Transverse colon (tissue), 4 donors: ENCODE measurements at places on chromosomes 7 and 10. TPM values are rescaled to one million over a fixed set of nuclear protein-coding genes. Genes with fewer than 3 reads are reported as not detected.

DNA sequence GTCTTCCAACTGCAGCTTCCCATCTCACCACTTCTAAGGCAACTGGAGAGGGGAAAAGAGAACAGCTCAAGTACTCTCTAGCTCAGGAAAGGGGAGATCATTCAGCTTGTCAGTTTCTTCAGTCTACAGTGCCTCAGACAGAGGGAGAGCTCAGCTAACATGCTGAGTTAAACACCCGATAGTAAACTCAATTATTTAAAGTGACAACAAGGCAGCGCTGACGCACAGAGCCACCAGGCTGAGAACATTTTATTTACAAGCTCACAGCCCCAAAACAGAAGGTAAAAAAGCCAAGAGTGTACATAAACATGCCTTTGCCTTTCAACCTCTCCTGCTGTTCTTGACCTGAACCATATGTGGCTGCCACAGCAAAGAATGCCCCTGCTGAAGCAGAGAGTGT is 10.1 kb upstream of the CUZD1 start:
- no peak for DNase-seq

DNA sequence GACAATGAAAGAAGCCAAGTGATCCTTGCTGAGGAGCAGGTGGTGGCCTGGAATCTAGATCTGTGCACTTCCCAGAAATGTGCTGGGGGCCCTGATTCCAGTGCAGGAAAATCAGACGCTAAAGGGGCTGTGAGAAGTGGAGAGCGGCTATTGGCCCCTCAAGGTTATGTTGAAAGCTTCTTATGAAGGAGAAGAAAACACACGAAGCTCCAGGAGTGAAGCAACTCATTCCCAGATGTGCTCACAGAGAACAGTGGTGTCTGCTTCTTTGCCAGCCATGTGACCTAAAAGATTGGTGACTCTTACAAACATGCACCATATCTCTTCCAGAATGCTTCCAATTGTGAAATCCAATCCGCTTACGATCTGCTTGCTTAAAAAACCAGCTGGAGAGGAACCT is 679.3 kb upstream of the IGFBP3 start:
- no peak for DNase-seq

- DNase-seq = no peak
Observed at GRCh38 chr7:22083704-22084240, 138.1 kb upstream of the CDCA7L start.

- DNase-seq = peak; percentile 86
Observed at GRCh38 chr10:34768261-34768971, 46.7 kb downstream of the PARD3 start.

- DNase-seq = no peak
Observed at GRCh38 chr7:45601816-45602540, 27.8 kb downstream of the ADCY1 start.

DNA sequence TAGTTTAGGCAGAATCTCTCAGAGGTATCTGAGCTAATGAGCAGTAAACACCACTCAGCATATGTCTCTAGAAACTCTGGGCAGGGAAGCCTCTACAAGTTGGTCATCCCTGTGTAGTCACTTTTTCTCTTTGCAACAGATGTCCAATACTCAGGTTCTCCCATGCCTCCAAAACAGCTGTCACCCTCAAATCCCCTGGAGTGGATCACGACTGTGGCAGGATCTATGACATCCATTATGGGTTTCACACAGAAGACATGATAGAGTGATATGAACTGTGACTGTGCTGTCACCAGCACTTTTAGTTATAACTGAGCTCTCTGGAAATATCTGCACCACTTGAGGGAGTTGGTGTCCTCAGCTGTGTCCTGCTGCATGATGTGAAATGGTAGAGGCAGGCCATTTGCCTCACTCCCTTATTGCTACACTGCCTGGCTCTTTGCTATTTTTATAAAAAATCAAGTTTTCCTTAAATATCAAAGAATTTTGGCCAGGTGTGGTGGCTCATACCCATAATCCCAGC is 24.1 kb upstream of the ZNRF2 start:
- DNase-seq = no peak

DNA sequence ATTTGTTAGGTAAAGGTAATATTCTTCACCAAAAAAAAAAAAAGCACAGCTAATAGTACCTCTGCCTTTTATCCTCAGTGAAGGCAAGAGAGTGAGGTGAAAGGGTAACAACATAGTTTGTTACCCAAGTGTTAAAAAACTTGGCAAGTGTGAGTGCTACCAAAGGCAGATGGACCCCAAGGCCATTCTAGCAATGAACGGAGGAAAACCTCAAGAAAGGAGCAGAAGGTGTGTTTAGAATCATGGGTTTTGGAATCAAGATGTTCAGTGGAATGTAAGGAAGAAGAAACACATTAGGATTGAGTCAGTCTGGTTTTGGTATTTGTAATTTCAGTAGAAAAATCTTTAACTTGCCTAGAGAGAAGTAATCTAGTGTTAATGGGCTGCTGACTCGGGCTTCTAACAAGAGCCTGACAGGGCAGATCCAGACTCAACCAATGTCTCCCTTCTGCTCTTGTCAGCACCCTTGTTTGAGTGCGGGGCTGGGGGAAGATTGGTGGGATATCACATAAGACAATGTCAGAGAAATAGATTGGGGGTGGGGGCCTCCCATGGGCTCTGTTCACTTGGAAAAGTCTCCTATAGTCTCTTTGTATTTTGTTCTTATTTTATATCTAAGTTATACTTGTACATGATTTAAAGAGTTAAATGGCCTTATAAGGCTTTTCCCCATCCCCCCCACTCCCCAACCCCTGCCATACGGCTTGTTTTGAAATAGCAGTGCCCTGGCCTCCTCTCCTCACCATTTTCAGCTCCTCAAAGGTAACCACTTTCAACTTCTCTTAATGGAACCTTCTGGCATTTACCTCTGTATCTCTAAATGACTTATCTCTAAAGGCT is 44.4 kb downstream of the SCD start:
- DNase-seq = no peak

GRCh38 chr10:7933262-7933661 is 115.0 kb downstream of the TAF3 start:
- DNase-seq = no peak

GRCh38 chr10:95792874-95793285 is 36.9 kb downstream of the ENTPD1 start:
- DNase-seq = no peak

DNA sequence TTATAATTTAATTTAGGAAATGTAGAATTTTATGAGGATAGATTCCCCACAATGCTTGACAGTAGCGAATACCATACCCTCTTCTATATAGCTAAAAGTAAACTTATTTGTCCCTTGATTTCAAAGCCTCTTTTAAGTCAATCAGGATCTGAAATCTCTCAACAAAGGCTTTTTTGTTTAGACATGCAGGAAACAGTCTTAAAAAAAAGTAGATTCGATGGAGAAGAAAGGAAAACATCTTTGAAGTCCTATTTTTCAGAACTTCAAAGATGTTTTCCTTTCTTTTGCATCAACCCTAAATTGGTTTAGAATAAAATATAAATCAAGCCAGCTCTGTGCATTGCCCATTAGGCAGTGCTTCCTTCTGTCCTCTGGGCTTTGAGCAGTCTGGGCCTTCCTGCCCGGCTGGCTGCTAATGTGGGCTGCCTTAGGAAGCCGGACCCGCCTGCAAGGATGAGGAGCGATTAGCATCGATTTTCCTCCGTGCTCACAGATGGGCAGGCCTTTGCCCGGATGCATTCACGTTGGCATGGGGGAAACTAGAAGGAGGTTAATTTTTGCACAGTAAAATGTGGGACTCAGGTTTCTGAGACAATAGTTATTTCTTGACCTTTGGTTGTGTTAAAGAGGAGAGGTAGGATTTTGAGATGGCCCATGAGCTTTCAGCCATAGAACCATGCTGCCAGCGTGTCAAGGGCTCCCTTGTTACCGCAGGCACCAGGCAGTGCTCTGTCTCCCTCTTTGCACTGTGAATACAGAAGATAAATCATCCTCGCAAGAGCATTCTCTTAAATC is 15.5 kb downstream of the MSRB2 start:
- no peak for DNase-seq

DNA sequence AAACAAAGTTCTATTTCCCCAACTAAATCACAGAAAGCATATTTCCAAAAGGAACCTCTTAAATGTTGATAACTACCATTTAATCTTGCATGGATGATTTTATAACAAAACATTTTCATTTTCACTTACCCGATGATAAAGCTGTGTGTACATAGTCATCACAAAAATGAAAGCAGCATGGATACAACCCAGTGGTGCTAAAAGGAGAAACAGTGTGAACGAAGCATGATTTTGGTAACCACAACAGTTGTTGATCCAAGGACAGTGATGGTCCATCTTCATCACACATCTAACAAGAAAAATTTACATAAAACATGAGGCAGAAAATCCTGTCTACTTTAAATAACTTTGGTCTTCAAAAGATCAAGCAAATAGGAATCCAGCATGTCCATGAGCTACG is 4.7 kb downstream of the ZDHHC6 start:
- DNase-seq = no peak

- DNase-seq = no peak
Observed at GRCh38 chr10:94217411-94217810, 145.3 kb downstream of the NOC3L start.

- DNase-seq = no peak
Observed at GRCh38 chr7:117458977-117459583, 20.7 kb upstream of the CFTR start.

DNA sequence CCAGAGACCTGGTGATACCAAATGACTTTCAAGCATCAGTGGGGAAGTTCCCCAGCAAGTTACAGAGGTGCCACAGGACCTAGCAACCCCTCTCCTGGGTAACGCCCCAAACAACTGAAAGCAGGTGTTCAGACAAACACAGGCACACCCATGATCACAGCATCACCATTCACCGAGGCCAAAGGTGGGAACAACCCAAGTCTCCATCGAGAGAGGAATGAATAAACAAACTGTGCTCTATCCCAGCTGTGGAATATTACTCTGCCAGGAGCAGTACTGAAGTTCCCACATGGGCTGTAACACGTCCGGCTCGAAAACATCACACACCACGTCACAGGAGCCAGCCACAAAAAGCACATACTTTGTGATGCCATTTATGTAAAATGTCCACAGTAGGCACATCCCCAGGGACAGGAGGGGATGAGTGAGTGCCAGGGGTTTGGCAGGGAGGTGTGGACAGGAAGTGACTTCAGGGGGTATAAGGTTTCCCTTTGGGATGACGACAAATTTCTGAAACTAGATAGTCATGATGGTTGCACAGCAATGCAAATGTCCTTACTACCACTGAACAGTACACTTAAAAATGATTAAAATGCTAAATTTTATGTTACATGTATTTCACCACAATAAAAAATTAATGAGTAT is 222.8 kb downstream of the TNS3 start:
- DNase-seq = peak; percentile 39

DNA sequence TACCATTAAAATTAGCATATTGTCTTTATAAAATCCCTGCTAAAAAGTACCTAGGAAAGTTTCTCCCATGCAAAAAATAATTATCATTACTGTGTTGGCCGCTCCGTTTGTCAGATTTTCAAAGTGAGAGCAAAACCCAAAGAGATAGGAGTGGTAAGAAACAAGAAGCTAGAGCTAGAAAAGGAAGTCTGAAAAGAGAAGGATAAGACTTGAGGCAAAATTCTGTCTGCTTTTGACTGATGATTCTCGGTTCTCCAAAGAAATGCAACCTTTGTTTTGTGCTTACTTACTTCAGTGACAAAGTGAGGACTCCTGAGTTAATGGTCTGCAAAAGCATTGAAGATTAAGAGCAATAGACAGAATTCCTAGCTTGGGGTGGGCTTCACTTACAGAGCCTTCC is 33.3 kb upstream of the CAPZA2 start:
- no peak for DNase-seq

DNA sequence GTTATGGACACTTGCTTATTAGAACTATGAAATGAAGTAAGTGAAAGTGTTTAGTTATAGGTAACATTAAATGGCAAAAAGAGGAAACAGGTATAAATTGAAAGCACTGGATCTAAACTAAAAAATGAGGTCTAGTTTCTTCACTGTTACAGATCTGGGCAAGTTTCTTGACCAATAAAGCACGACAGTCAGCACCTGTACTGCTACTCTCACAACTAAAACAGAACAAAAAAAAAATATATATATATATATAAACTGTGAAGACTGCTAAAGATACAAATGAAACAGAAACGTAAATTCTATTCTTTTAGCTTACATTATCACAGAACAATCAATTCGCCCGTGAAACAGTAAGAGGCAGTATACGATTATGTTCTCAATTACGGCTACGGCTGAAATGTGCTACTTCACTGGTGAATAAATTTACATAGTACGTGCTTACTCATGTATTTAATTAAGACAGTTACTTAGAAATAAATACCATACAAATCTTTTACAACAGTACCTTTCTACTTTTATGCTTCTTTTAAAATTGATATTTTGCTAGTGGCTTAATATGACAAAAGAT is 4.2 kb downstream of the AHR start:
- DNase-seq = no peak

GRCh38 chr10:23813687-23814086 is 374.8 kb downstream of the OTUD1 start:
- DNase-seq = no peak

GRCh38 chr10:49333192-49333591 is 34.2 kb downstream of the C10orf71 start:
- no peak for DNase-seq

GRCh38 chr7:39383136-39383535 is 183.1 kb upstream of the YAE1 start:
- no peak for DNase-seq

GRCh38 chr7:150742286-150742968 is 5.2 kb downstream of the GIMAP5 start:
- DNase-seq = no peak

DNA sequence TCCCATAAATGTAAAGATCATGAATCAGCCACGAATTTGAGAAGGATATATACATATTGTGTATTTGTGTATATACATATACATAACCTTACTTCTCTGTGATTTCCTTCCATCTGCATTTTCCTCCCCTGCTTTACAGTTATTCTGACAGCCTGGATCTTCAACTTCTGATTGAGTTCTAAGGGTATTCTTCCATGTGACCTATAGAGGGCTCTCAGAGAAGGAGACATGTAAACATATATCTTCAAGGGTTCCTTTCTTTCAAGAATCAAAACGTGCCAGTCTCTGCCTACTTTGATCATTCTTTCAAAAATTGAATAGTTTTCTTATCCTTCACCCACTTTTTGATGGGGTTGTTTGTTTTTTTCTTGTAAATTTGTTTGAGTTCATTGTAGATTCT is 453.7 kb upstream of the POT1 start:
- no peak for DNase-seq

Gene MIOS
- total RNA-seq = 8.4 TPM

Gene PFKFB3
- total RNA-seq = 22.4 TPM

Gene EBF3
- 0.95 TPM for total RNA-seq

Gene DOCK1
- 101 TPM for total RNA-seq

Gene JAKMIP3
- total RNA-seq = 0.40 TPM

Gene AKR1C8
- 1.4 TPM for total RNA-seq

Gene ADAM8
- total RNA-seq = 2.3 TPM

Gene EPO
- not detected for total RNA-seq

Gene GPER1
- total RNA-seq = 12.9 TPM

Gene PANK1
- total RNA-seq = 38.4 TPM

Gene NXPH1
- total RNA-seq = not detected

Gene TRIM50
- total RNA-seq = not detected

Gene CYP51A1
- 47.3 TPM for total RNA-seq
